CD4-positive, alpha-beta T cell treated with Interleukin-6 at 100 ng/mL for 8 hours (primary cell): ENCODE measurements at places on chromosomes 11 and 22.

- no peak for DNase-seq
Observed at GRCh38 chr11:72781063-72781312, 12.9 kb downstream of the STARD10 start.

- no peak for DNase-seq
Observed at GRCh38 chr22:20043057-20043996, 22.4 kb downstream of the TANGO2 start.

GRCh38 chr11:110479108-110480101, 49.7 kb downstream of the FDX1 start:
- no peak for DNase-seq

DNA sequence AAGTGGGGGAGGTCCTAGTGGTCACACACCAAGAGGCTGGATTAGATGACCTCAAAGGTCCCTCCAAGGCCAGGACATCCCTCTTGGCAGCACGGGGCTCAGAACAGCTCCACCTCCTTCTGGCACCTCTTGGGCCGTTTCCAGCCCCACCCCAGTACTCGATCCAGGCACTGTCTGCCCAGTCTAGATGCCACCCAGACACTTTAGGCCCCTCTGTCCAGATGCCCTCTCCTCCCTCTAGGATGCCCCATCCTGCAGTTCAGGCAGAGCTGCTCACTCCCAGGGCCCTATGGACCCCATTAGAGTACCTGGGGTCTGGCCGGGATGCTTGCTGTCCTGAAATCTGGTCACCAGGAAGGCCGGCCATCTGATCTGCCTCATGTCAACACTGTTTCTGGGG, 34.7 kb upstream of the PRR5 start:
- no peak for DNase-seq

DNA sequence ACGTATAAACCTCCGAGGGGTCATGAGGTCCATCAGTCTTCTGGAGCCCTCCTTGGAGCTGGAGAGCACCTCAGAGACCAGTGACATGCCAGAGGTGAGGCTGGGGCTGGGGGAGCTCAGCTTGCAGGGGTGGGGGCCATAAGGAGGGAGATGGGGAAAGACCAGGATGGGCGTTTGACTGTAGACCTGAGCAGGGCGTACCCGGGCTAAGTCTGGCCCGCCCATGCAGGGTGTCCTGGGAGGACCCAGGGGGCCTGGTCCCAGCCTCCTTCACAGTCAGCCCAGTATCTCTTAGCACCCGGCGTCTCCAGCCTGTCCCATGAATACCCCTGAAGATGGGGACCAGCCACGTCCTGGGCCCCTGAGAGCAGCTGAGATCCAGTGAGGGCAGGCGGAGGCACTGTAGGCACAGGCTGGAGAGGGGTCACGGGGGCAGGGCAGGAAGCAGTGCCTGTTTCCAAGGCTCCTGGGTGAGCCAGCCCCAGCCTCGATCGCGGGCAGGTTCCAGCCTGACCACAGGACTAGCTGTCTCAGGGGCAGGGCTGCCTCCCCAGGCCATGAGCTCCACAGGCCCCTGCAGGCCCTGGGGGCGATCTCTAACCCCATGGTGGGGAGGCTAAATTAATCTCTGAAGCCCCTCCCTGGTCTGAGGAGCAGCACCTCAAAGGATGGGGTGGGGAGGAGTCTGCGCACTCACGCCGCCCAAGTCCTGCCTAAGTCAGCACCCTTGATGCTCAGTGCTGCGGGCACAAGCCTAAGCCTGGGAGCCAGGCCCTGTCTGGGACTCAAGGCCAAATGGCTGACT, 7.1 kb downstream of the SSH3 start:
- DNase-seq, result no peak

DNA sequence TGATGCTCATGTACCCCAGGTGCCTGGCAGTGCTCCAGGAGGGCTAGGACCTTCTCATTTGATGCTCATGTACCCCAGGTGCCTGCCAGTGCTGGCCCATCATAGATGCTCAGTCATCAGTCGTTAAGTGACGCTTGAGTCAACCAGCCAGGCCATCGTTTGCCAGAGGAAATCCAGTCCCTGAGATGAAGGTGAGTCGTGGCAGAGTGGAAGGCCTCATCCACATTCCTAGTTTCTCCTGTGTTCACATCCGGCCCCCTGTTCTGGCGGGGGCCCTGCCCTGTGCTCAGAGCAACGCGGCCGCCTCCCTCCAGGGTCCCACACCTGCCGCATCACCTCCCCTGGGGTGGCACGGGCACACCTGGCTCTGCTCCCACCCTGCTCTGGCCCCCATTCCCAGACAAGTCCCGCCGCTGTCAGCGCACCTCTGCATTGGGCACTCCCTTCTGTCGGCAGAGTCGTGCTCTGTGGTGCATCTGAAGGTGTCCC, 279.9 kb downstream of the BRD1 start:
- DNase-seq, result no peak
